NCI-H526 (cell line): ENCODE measurements at places on chromosomes 6 and 20.

DNA sequence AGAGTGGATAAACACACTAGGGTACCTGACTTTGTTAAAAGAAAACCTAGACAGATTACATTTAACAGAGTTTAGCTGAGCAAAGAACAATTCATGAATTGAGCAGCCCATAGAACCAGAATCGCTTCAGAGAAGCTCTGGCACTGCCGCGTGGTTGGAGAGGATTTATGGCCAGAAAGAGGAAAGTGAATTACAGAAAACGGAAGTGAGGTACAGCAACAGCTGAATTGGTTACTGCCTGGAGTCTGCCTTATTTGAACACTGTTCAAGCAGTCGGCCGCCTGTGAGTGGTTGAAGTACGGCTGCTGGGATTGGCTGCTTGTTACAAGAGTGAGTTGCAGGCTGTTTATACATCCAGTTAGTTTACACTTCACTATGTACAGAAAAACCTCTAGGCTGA lies 253.8 kb upstream of the CDYL start:
- no peak for DNase-seq

- DNase-seq: no peak
Observed at GRCh38 chr6:11141295-11141694, 29.8 kb upstream of the ERVFRD-1 start.

DNA sequence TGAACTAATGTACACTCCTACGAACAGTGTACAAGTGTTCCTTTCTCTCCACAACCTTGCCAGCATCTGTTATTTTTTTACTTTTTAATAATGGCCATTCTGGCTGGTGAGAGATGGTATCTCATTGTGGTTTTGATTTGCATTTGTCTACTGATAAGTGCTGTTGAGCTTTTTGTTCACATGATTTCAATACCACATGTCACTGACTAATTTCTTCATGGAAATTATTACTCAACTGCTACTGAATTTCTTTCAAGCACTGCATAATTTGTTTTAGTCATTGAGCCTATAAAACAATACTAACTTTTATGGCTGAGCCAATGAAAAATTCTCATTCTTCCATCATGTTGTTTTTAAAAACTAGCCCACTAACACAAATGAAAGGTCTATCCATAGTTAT lies 115.4 kb downstream of the FRK start:
- DNase-seq: peak; percentile 77

DNA sequence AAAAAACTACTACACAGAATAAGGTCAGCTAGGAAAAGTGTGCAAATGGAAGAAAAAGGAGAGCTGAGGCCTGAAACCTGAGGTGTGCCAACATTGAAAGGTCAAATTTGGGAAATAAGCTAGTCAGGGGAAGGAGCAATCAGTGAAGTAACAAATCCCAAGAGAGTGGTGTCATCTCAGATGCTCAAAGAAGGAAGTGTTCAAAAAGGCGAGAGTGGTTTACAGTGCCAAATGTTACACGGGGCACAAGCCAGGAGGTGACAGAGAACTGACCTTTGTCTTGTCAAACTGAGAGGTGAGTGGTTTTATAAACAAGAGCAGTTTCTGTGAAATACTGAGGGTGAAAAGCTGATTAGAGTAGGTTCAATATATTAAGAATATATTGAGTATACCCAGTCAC lies 83.0 kb upstream of the TCF21 start:
- DNase-seq: no peak

DNA sequence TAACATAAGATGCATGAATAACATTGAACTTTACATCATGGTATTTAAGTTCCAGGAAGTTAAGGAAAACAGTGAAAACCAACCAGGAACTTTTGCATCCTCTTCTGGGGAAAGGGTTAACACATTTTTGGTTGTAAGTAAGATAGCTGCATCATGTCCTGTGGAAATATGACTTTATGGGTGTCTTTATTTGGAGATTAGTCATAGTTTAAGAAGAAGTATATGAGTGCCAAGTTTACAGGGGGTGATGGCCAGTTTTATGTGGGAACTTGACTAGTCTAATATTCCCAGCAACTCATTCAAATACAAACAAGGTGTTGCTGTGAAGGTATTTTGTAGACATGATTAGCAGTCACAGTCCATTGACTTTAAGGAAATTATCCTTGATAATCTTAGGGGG lies 78.0 kb downstream of the PDE10A start:
- no peak for DNase-seq
